ENCODE measurements at places on chromosomes 6 and 20.

DNA sequence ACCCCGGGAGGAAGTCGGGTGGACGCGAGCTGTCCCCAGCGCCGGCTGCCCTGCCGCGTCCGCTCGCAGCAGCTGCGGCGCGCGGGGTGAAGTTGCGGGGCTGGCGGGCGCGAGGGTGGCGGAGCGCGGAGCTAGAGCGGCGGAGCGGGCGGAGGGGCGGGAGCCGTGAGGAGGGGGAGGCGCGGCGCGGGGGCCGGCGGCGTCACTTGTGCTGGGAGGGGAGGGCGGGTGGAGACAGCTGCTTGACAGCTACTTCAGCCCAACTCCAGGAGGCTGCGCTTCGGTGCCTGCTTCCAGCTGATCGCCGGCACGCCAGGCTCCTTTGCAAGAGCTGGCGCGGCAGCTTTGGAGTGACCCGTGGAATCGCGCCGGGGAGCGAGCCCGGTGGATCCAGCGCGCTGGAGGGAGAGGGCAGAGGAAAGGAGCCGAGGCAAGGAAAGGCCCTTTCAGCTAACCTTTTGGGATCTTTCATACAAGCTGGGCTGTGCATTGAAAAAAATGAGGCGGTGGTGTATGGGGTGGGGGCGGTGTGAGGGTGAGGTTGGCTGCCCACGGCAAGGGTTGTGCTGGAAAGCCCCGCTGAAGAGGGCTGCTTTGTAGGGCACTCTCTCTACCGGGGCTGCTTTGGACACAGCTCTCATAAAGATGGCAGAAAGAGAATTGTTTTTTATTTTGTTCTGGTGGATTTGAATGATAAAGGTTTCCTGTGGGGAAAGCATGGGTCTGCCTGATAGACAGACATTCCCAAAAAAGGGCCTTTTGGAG lies 24.6 kb downstream of the RIPOR2 start:
- DNase-seq: peak; percentile 63

DNA sequence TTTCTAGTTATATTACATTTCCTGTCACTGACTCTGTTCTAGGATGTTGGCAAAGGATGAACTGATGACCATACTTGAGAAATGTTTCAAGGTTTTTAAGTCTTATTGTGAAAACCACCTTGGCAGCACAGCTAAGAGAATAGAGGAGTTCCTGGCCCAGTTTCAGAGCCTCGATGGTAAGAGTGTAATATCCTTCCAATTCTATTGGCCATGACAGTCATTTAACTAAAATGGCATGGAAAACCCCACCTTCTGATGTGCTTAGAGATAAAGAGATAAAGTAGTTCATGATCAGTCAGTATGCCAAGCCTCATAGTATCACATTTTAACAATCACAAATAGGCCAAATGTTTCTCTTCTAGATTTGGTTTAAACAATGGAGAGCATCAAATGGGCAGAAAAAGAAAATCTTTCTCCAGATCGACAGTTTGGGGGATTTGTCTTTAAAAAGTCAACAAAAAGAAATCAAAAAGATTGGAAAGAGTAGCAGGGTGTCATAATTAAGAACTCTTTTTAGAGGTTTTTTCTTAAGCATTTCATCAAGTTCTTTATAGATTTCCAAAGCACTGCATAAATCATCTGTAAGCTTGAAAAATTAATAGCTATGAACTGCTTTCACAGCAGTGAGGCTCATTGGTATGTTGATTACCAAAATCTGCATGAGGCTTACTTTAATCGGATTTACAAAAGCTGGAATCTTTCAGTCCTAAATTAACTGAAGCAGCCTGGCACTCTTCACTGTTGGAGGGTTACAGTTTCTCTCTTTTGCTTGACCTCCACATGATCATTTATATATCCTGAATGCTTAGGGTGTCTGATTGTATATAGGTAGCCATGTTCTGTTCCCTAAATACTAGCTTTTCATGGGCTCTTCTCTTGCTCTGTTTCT lies 48.7 kb downstream of the AKIRIN2 start:
- DNase-seq: no peak

GRCh38 chr6:28407401-28407800 lies 7.9 kb upstream of the ZSCAN12 start:
- no peak for DNase-seq

- DNase-seq: no peak
These were observed 923.7 kb downstream of the TBC1D32 start for GRCh38 chr6:120410586-120410985.

GRCh38 chr6:98002678-98003077 lies 719.7 kb upstream of the MMS22L start:
- no peak for DNase-seq

DNA sequence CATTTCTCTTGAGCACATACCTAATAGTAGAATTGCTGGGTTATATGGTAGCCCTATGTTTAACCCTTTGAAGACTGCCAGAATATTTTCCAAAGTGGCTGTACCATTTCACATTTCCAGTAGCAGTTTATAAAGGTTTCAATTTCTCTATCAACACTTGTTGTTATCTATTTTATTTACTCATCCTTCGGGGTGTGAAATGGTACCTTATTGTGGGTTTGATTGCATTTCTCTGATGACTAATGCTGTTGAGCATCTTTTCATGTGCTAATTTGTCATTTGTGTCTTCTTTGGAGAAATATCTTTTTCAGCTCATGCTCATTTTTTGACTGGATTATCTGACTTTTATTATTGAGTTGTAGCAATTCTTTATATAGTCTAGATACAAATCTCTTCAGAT lies 5.4 kb downstream of the ENPP4 start:
- DNase-seq: no peak

- no peak for DNase-seq
These were observed 304.9 kb downstream of the CD109 start for GRCh38 chr6:74000666-74001490.

- no peak for DNase-seq
These were observed 20.6 kb downstream of the FKBP5 start for GRCh38 chr6:35668096-35668495.

GRCh38 chr6:14316651-14317386 lies 199.2 kb downstream of the CD83 start:
- DNase-seq: no peak

- no peak for DNase-seq
These were observed 129.6 kb downstream of the SYNDIG1 start for GRCh38 chr20:24598996-24599395.

DNA sequence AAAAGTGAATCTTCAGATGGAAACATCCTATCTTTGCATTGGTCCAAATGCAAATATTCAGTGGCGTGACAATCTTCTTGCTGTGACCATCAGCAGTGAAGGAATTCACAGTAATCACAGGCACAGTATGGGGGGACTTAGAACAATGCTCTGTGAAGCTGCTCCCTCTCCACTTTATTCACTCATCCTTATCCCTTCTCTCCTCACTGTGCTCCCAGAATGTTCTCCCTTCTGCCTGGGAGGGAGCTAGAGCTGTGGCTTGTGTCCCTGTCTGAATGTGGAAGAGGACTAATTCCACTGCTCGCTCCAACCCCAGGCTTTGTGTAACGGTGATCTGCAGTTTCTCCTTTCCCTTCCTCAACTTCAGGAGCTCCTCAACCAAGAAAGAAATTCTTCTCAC lies 243.7 kb downstream of the ALDH8A1 start:
- no peak for DNase-seq

- DNase-seq: no peak
These were observed 335.7 kb downstream of the NRN1 start for GRCh38 chr6:5670811-5671561.

GRCh38 chr20:53045941-53046340 lies 73.8 kb downstream of the TSHZ2 start:
- no peak for DNase-seq

GRCh38 chr20:37749218-37749617 lies 55.4 kb downstream of the CTNNBL1 start:
- no peak for DNase-seq

DNA sequence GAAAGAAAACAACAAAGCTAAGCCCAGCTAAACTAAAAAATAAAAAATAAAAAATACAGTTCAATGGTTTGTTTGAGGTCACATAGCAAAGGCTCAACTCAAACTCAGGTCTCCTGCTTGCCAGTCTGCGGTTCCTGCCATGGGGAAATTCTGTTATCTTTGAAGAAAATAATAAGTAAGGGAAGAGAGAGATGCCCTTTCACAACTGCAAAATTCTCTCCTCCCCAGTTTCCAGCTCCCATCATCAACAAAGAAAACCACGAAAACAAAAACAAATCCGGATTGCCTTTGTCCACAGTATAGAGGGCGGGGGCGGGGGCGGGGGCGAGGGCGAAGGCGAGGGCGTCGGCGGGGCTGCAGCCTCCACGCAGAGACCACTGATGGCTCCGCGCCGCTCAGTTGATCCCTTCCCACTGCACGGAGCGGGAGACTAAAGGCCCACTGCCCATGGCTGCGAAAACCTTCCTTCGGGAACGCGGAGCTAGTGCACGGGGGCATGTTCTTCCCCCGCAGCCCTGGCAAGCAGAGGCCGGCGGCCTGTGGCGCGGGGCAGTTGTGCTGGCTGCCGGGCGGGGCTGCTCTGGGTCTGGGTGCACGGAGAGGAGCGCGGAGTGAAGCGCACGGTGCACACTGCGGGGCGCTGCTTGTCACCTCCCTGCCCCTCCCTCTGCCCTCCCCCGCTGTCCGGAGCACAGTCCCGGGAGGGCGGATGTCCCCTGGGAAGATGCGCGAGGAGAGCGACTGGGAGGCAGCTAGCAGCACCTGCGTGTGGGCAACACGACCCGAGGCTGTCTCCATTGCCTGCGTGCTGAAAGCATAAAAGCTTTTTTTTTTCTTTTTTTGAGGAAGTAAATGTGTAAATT lies 54.1 kb upstream of the TPD52L1 start:
- DNase-seq: peak; percentile 72

DNA sequence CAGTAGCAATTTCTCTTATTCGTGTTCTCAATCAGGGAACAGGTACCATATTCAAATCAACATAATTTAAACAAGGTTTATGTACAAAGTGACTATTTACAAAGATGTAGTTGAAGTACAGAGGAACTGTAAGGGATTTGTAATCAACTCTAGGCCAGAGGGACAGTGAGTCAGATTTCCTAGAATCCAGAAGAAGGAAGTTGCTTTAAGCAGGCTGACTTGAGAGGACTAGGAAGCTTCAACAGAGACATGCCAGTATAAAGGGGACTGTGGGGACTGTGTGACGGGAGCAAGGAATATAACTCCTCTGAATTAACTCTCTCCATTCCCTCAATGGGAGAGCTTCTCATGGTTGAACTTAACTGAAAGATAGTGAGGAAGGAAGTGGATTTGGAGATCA lies 427.4 kb upstream of the JAG1 start:
- DNase-seq: no peak

- DNase-seq: no peak
These were observed 1413.9 kb upstream of the ADGRB3 start for GRCh38 chr6:67221226-67221625.

Measured in HEK293T (cell line).